ENCODE measurements at places on chromosomes 6 and 20. TPM values are rescaled to one million over a fixed set of nuclear protein-coding genes. Genes with fewer than 3 reads are reported as not detected.

- H3K27me3 ChIP-seq, result no peaks in the 10 kb centered on the region
- peak; percentile 66 for DNase-seq
- H3K4me3 ChIP-seq, result no peak overlapping the region
- peaks cover 17% of the 10 kb centered on the region for H3K36me3 ChIP-seq
- no peak overlapping the region for H3K27ac ChIP-seq
Observed at GRCh38 chr20:25289886-25290597, 42.2 kb downstream of the PYGB start.

DNA sequence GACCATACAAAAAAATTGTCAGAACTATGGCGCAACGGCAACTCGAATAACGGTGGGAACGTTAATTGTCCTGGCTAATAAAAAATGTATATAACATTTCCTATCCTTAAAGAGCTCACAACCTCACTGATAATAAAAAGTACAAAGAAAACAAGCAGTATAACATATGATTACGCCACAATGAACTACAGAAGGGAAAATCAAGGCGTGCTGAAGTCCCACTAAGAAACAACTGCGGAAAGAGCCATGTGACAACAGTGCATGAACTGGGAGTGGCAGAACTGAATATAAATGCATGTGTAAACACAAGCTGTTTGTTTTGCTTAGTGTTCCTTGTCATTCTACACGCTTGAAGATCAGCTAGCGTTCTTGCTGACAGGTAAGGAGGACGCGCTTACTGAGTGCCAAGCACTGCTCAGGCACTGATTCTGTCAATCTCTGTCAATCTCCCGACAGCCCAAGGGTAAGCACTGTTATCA lies 466 bp upstream of the PSMB1 start:
- H3K4me3 ChIP-seq, result peak overlapping the region; percentile 78
- DNase-seq, result no peak
- H3K27me3 ChIP-seq, result no peaks in the 10 kb centered on the region
- H3K4me1 ChIP-seq, result peaks cover 17% of the 10 kb centered on the region

- no peaks in the 10 kb centered on the region for H3K4me1 ChIP-seq
- peak overlapping the region; percentile 13 for H3K27ac ChIP-seq
- H3K4me3 ChIP-seq, result no peak overlapping the region
Observed at GRCh38 chr6:36666826-36667591, 11.5 kb upstream of the CDKN1A start.

GRCh38 chr6:166434336-166434735 lies 51.6 kb upstream of the MPC1 start:
- no peak for DNase-seq
- no peaks in the 10 kb centered on the region for H3K36me3 ChIP-seq
- H3K4me1 ChIP-seq, result no peaks in the 10 kb centered on the region
- H3K27ac ChIP-seq, result no peak overlapping the region

- no peaks in the 10 kb centered on the region for H3K27me3 ChIP-seq
- H3K36me3 ChIP-seq, result no peaks in the 10 kb centered on the region
- no peak overlapping the region for H3K4me3 ChIP-seq
- H3K4me1 ChIP-seq, result no peaks in the 10 kb centered on the region
Observed at GRCh38 chr6:31717499-31718222, 2.5 kb downstream of the LY6G6D start.

DNA sequence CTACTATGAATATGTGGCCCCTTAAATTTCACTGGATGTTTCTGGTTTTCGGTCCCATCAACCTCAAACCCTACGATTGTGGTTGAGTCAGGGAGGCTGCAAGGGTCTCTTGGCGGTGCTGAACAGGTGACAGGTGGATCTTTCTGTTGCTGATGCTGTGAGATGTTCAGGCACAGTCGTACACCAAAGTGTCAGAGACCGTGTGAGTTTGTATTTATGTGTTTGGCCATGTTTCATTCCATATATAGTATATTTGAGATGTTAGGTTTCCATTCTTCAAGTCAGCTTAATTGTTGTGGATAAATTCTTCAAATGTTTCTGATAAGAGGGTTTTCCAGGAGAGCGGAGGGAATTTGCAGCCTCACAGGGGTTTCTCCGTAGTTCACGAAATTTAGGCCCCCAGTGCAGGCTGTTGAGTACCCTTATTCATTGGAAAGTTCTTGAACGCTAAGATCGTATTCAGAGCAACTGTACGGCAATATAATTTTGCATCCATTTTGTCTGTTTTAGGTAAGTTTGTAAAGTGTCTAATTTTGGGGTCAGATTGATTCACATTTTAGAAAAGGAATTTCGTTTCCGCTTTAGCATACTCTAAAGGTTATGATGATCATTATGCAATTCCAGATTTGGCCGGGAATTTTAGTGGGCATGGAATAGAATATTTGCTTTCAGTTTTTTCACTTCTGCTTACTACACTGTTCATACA lies 1.2 kb downstream of the TAB2 start:
- no peaks in the 10 kb centered on the region for H3K27me3 ChIP-seq
- peak overlapping the region; percentile 63 for H3K4me3 ChIP-seq
- no peaks in the 10 kb centered on the region for H3K4me1 ChIP-seq
- peak overlapping the region; percentile 78 for H3K27ac ChIP-seq
- no peaks in the 10 kb centered on the region for H3K36me3 ChIP-seq
- no peak for DNase-seq

DNA sequence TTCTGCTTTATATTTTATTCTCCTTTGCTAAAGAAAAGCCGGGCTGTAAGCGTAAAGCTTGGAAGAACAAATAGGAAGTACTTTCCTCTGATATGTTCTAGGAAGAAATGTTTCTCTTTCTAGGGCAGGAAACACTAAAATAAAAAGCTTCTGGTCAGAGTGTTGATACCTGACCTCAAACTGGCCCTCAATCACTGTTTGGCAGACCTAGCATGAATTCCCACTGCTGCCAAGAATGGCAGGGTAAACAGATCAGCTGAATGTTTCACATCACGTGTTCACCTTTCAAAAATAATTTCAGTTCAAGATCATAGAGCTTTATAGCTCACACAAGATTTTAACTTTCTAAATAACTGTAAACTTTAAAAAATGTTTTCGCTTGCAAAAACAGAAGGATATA lies 2.9 kb downstream of the MPC1 start:
- no peak overlapping the region for H3K27ac ChIP-seq
- no peaks in the 10 kb centered on the region for H3K4me1 ChIP-seq
- peak overlapping the region; percentile 37 for H3K4me3 ChIP-seq
- H3K36me3 ChIP-seq, result no peaks in the 10 kb centered on the region

DNA sequence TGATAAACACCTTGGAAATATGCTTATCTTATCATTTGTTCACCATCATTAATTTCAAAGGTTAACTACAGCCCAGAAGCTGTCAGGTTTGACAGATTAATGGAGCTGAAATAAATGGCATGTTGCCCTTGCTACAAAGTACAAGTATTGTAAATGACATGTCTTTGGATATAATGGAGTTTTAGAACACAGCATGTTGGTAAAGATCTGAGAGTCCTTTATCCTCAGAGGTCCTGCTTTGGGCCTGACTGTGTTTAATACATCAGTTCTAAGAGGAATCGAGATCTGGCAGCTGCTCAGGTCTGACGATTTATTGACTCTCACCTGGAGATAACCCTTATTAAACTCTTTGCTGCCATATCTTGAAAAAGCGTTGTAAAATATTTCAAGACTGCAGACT lies 222.7 kb upstream of the OPRM1 start:
- no peak overlapping the region for H3K4me3 ChIP-seq
- H3K27ac ChIP-seq, result no peak overlapping the region
- DNase-seq, result no peak
- H3K27me3 ChIP-seq, result no peaks in the 10 kb centered on the region

GRCh38 chr6:75438013-75438431 lies 55.6 kb downstream of the FILIP1 start:
- no peak overlapping the region for H3K4me3 ChIP-seq
- H3K27ac ChIP-seq, result peak overlapping the region; percentile 64
- DNase-seq, result no peak
- H3K27me3 ChIP-seq, result no peaks in the 10 kb centered on the region

- H3K4me3 ChIP-seq, result no peak overlapping the region
- peaks cover 12% of the 10 kb centered on the region for H3K4me1 ChIP-seq
- no peaks in the 10 kb centered on the region for H3K36me3 ChIP-seq
- no peaks in the 10 kb centered on the region for H3K27me3 ChIP-seq
- no peak for DNase-seq
Observed at GRCh38 chr20:44601236-44601671, 18.9 kb downstream of the PKIG start.

- H3K36me3 ChIP-seq, result no peaks in the 10 kb centered on the region
- no peak for DNase-seq
Observed at GRCh38 chr20:53611449-53611894, 17.8 kb upstream of the ZNF217 start.

- no peak overlapping the region for H3K27ac ChIP-seq
- H3K4me1 ChIP-seq, result peaks cover 3% of the 10 kb centered on the region
- H3K4me3 ChIP-seq, result no peak overlapping the region
- no peak for DNase-seq
Observed at GRCh38 chr6:145749632-145750031, 14.3 kb upstream of the EPM2A start.

DNA sequence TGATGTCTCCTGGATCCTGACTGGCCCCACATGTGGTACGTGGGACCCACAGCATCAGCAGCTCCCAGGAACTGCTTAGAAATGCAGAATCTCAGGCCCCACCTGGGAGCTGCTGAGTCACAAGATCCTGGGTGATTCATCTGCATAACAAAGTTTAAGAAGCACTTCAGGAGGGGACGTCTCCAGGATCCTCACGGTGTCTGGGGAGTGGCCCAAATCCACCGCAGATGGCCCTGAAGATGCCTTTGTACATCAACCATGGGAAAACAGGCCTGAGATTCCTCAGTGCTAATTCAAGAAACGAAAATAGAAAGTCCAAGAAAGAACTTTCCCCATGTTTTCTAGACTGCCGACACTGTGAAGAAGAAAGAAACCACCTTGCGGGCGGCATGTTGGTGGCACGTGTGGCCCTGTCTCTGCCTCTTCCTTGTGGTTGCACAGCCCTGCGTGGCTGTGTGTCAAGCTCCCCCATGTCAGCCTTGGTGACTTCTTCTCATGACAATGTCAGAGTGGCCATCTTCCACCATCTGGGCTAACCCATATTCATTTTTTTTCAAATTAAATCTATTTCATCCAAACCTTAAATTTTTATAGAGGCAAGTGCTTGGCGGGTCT lies 26.1 kb downstream of the RRBP1 start:
- H3K4me3 ChIP-seq, result no peak overlapping the region
- peaks cover 4% of the 10 kb centered on the region for H3K36me3 ChIP-seq
- no peaks in the 10 kb centered on the region for H3K27me3 ChIP-seq
- H3K4me1 ChIP-seq, result peaks cover 5% of the 10 kb centered on the region

GPR6 gene
- not detected for total RNA-seq

RIPOR3 gene
- 3.4 TPM for total RNA-seq

BPI gene
- 0.51 TPM for total RNA-seq

HLA-DQA1 gene
- 46.2 TPM for total RNA-seq

KCNQ2 gene
- not detected for total RNA-seq

CYP24A1 gene
- not detected for total RNA-seq
